ENCODE measurements at places on chromosomes 5 and 9. TPM values are rescaled to one million over a fixed set of nuclear protein-coding genes. Genes with fewer than 3 reads are reported as not detected.
A peak's percentile ranks its signal among the peaks of the same experiment; 100 is the strongest.

DPYSL3 gene
- total RNA-seq, result 107 TPM

TTC23L gene
- total RNA-seq, result not detected

MCIDAS gene
- total RNA-seq, result 0.95 TPM

MEIKIN gene
- not detected for total RNA-seq

KLF9 gene
- total RNA-seq, result 72.0 TPM

SLC6A19 gene
- total RNA-seq, result not detected

RFK gene
- total RNA-seq, result 59.5 TPM

ATG12 gene
- 30.9 TPM for total RNA-seq

TAL2 gene
- not detected for total RNA-seq

PCDHGA1 gene
- total RNA-seq, result 0.55 TPM

PLAC8L1 gene
- total RNA-seq, result not detected

FOXD4L5 gene
- not detected for total RNA-seq

SGCD gene
- total RNA-seq, result 1.5 TPM

GPX3 gene
- 441 TPM for total RNA-seq

BTNL8 gene
- 19.7 TPM for total RNA-seq

RALGPS1 gene
- 58.7 TPM for total RNA-seq

- no peak overlapping the region for H3K27ac ChIP-seq
- H3K27me3 ChIP-seq, result no peaks in the 10 kb centered on the region
- no peak overlapping the region for H3K4me3 ChIP-seq
- H3K36me3 ChIP-seq, result no peaks in the 10 kb centered on the region
Observed at GRCh38 chr9:69254223-69254622, 70.8 kb upstream of the ENTREP1 start.

DNA sequence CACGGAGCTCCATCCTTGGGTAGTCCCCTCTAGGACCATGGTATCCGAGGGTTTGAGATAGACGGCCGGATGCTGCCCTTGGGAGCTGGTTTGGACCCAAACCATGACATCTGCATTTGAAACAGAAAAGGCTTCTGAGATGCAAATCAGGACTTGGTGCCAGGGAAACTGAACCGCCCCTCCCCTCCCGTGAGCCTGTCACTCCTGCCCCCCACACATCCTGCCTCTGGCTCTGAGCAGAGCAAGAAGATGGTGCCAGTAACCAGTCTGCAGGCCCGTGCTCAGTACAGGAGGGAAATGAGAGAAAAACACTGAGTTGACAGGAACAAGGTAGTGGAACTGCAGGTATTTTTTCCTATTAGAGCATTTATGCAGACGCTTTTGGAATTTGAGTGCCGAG lies 18.6 kb downstream of the ARPC5L start:
- peaks cover 35% of the 10 kb centered on the region for H3K36me3 ChIP-seq
- no peaks in the 10 kb centered on the region for H3K27me3 ChIP-seq
- DNase-seq, result no peak
- H3K4me3 ChIP-seq, result no peak overlapping the region

DNA sequence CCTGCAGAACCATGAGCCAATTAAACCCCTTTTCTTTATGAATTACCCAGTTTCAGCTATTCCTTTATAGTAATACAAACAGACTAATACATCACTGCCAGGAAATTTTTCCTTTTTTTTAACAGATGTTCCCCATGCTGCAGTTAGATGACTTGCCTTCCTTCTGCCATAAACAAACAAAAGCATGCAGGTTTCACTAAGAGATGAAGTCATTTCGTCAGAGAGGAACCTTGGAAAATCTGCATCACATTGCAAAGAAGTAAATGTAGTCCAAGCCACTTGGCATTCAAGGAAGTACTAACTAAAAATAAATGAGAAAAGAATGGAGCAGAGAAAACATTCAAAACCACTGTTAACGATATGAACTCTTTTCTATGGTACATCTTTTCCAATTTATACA lies 194.1 kb upstream of the EFNA5 start:
- H3K27me3 ChIP-seq, result no peaks in the 10 kb centered on the region
- no peak overlapping the region for H3K4me3 ChIP-seq
- no peak for DNase-seq
- no peak overlapping the region for H3K27ac ChIP-seq
- H3K4me1 ChIP-seq, result peaks cover 6% of the 10 kb centered on the region

- H3K27ac ChIP-seq, result no peak overlapping the region
- no peak for DNase-seq
- H3K4me3 ChIP-seq, result no peak overlapping the region
- no peaks in the 10 kb centered on the region for H3K4me1 ChIP-seq
- no peaks in the 10 kb centered on the region for H3K36me3 ChIP-seq
- peaks cover 36% of the 10 kb centered on the region for H3K27me3 ChIP-seq
Observed at GRCh38 chr9:117424291-117424690, 9.4 kb upstream of the ASTN2 start.

- H3K36me3 ChIP-seq, result no peaks in the 10 kb centered on the region
- no peak for DNase-seq
- no peak overlapping the region for H3K4me3 ChIP-seq
- no peaks in the 10 kb centered on the region for H3K27me3 ChIP-seq
Observed at GRCh38 chr9:124134526-124134925, 123.0 kb downstream of the LHX2 start.

DNA sequence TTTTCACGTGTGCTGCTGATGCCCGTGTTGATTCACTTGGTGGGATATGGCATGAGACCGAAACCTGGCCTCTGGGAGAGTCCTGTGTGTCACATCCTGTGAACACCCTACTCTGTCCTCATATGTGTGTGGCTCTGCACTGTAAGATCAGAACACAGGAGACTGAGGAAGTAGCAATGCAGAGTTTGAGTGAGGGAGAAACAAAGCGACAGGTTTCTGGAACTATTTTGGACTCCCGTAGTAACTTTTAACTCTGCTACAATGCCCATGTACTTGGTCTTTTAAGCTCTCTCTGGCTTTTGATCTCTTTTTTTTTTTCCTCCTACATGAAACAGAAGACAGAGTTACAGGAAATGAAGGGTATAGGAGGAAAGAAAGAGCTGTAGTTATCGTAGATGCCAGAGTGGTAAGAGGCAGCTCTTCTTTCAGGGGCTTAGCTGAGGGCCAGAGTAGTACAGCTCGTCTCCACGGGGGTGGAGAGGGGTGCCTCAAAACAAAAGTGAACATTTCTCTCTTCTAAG lies 26.6 kb downstream of the GRAMD2B start:
- no peak for DNase-seq
- peaks cover 18% of the 10 kb centered on the region for H3K4me1 ChIP-seq
- no peak overlapping the region for H3K4me3 ChIP-seq
- H3K27me3 ChIP-seq, result no peaks in the 10 kb centered on the region
- H3K36me3 ChIP-seq, result no peaks in the 10 kb centered on the region

DNA sequence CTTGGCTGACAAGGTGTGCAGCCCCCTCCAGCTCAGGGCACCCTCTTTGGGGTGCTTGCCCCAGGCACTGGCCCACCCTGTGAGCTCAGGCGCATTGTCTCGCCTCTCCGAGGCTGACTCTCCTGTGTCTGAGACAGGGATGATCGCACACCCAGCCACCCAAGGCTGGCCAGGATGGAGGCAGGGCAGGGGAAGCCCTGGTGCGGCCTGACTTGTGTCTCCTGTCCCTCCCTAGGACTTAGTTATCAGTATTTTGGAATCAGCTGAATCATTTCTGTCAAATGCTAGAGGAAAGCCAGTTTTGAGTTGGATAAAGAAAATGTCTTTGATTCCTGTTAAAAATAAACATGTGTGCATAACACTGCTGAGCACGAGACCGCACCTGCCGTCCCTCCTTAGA lies 2.5 kb upstream of the DBH start:
- no peaks in the 10 kb centered on the region for H3K4me1 ChIP-seq
- H3K36me3 ChIP-seq, result no peaks in the 10 kb centered on the region
- no peak overlapping the region for H3K4me3 ChIP-seq
- H3K27ac ChIP-seq, result no peak overlapping the region
- peaks cover 15% of the 10 kb centered on the region for H3K27me3 ChIP-seq
- no peak for DNase-seq

GRCh38 chr5:99900302-99900852 lies 634.8 kb upstream of the FAM174A start:
- H3K4me3 ChIP-seq, result no peak overlapping the region
- no peak for DNase-seq
- H3K27me3 ChIP-seq, result no peaks in the 10 kb centered on the region
- H3K36me3 ChIP-seq, result no peaks in the 10 kb centered on the region

DNA sequence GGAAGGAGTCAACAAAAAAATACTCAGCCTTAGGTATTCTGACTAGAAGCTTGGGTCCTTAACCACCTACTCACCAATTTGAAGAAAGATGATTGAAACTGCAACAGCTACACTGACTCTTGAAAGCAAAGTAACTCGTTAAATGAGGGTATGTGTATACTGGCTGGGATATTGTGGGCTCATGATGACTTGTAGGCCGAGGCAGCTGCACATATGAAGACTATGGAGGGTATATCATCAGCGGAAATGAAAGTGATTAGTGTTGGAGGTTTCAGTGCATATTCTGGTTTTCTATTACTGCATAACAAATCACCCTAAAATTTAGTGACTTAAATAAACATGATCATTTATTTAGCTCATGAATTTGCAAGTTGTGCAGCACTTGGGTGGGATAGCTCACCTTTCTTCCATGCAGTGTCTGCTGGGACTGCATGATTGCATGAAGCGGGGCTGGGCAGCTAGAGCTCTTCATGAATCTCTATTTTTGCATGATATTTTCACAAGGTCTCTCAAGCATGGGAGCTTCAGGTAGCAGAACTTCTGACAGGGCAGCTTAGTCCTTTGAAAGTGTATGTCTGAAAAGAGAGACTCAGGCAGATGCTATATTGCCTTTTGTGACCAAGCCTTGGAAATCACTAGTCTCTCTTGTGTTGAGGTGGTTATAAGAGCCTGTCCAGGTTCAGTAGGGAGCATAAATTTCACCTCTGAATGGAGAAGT lies 96.1 kb upstream of the CDKN2B start:
- H3K36me3 ChIP-seq, result no peaks in the 10 kb centered on the region
- peaks cover 30% of the 10 kb centered on the region for H3K4me1 ChIP-seq
- H3K27ac ChIP-seq, result peak overlapping the region; percentile 78
- H3K4me3 ChIP-seq, result no peak overlapping the region
- no peaks in the 10 kb centered on the region for H3K27me3 ChIP-seq

GRCh38 chr5:82859451-82860140 lies 217.6 kb downstream of the TMEM167A start:
- no peak for DNase-seq
- no peak overlapping the region for H3K27ac ChIP-seq
- no peaks in the 10 kb centered on the region for H3K36me3 ChIP-seq

- DNase-seq, result no peak
- no peak overlapping the region for H3K27ac ChIP-seq
- H3K36me3 ChIP-seq, result no peaks in the 10 kb centered on the region
- no peaks in the 10 kb centered on the region for H3K27me3 ChIP-seq
Observed at GRCh38 chr5:54492178-54492577, 25.4 kb upstream of the SNX18 start.

GRCh38 chr5:10671041-10672008 lies 89.7 kb downstream of the DAP start:
- H3K4me1 ChIP-seq, result no peaks in the 10 kb centered on the region
- H3K27ac ChIP-seq, result no peak overlapping the region
- H3K4me3 ChIP-seq, result no peak overlapping the region
- no peak for DNase-seq
- H3K36me3 ChIP-seq, result no peaks in the 10 kb centered on the region

DNA sequence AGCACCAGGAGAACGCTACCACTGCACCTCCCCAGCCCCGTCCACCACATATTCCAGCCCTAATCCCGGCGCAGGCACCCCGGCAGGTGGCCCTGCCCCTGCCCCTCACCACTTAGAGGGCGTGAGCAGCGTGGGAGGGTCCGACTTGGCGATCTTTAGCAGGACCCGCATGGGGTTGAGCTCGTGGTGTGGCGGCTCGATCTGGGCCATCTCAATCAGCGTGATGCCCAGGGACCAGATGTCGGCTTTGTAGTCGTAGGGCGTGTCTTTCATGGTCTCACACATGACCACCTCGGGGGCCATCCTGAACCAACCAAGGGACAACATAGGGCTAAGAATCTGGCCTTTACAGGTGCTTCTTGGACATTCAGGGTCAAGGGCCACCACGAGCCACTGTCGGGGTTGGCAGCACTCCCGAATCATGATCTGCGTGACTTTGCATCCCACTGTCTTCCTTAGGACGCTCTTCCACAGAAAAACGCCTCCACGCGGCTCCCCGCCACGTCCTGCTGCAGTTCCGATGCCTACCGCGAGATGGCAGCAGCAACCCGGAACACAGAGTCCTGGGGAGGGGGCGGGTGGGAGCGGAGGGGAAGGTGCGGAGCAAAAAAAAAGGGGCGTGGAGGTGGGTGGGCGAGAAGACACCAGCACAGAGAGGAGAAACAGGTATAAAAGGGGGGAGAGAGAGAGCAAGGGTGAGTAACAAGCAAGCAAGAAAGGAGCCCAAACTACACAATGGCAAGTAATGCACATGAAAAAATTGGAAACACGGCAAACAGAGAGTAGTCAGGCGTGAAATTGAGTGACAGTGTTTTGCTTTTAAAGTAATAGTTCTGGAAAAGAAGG lies 81.3 kb downstream of the STK10 start:
- H3K27me3 ChIP-seq, result no peaks in the 10 kb centered on the region
- no peaks in the 10 kb centered on the region for H3K36me3 ChIP-seq
- no peak overlapping the region for H3K4me3 ChIP-seq
- peaks cover 15% of the 10 kb centered on the region for H3K4me1 ChIP-seq

- no peak for DNase-seq
- H3K4me1 ChIP-seq, result no peaks in the 10 kb centered on the region
Observed at GRCh38 chr5:86360801-86361200, 256.9 kb upstream of the COX7C start.

GRCh38 chr9:97740848-97741821 lies 44.0 kb upstream of the XPA start:
- peak overlapping the region; percentile 48 for H3K4me3 ChIP-seq
- peaks cover 75% of the 10 kb centered on the region for H3K27me3 ChIP-seq
- no peaks in the 10 kb centered on the region for H3K36me3 ChIP-seq
- peak; percentile 23 for DNase-seq

GRCh38 chr5:163815240-163815791 lies 309.9 kb downstream of the MAT2B start:
- H3K27ac ChIP-seq, result no peak overlapping the region
- H3K27me3 ChIP-seq, result no peaks in the 10 kb centered on the region
- H3K36me3 ChIP-seq, result no peaks in the 10 kb centered on the region
- no peak overlapping the region for H3K4me3 ChIP-seq
- no peak for DNase-seq

DNA sequence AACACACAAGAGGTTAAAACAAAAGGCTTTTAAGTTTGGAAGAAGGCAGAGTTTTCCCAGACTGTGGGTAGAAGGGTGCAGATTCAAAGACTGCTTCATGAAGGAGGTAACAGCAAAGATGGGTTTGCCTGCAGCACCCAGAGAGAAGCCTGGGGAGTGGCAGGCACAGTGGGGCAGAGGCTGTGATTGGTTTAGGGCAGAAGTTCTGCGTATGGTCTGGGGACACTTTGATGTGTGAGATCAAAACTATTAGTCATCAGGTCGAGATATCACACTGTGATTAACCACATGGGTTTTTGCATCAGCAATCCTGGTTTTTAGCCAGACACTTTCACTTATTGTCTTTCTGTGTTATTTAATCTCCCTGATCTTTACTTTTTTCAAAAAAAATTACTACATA lies 188.8 kb upstream of the GLRA1 start:
- no peak overlapping the region for H3K27ac ChIP-seq
- H3K4me1 ChIP-seq, result no peaks in the 10 kb centered on the region
- no peaks in the 10 kb centered on the region for H3K27me3 ChIP-seq
- H3K4me3 ChIP-seq, result no peak overlapping the region
- H3K36me3 ChIP-seq, result no peaks in the 10 kb centered on the region
- DNase-seq, result no peak

All from transverse colon (tissue), 4 donors.